ENCODE measurements at places on chromosomes 7 and 10. TPM values are rescaled to one million over a fixed set of nuclear protein-coding genes. Genes with fewer than 3 reads are reported as not detected.

SP4 gene
- polyA plus RNA-seq = 17.0 TPM

- DNase-seq = no peak
These were observed 138.1 kb downstream of the ARHGAP22 start for GRCh38 chr10:48466611-48467240.

DNA sequence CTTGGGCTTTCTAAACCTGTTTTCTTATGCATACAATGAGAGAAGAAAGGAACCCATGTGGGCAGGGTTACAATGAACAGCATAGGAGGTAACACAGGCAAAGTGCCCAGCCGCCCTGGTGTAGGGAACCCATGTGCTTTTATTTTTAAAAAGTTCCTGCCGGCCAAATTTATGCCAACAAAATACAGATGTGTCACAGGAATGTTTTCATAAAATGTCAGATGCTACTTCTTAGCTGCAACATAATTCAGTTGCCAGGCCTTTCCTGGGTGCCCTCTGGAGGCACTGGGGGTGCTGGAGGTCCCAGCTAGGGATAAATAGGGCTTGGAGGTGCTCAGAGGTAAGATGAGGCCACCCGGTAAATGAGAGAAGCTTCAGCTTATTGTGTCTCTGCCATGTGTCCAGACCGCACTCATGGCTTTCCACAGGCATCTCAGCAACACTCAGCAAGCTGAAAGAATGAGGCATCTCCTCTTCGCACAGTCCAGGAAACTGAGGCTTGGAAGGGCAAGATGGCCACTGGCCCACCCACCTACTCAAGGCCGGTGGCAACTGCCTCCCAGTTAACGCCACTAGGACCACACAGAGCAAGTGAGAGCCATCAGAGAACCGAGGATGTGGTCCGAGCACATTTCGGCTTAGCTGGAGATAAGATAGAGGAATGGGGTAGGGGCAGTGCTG lies 58.3 kb downstream of the CPXM2 start:
- no peak for DNase-seq

DNA sequence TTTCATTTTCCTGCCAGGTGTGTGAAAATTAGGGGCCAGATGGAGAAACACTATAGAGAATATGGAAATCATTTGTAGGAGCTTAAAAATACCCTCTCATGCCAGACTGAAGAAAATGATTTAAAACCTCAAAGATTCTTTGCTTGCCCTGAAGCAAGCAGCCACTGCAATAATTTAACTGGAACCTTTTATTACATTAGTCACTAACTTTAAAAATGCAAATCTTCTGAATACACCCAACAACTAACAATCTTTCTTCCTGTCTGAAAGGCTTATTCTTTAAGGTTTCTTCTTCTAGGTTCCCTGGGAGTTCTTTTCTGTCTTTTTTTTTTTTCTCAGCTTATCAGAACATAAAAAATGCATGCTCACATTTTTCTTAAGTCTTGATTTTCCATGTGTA lies 238.5 kb upstream of the KMT2E start:
- no peak for DNase-seq

DNA sequence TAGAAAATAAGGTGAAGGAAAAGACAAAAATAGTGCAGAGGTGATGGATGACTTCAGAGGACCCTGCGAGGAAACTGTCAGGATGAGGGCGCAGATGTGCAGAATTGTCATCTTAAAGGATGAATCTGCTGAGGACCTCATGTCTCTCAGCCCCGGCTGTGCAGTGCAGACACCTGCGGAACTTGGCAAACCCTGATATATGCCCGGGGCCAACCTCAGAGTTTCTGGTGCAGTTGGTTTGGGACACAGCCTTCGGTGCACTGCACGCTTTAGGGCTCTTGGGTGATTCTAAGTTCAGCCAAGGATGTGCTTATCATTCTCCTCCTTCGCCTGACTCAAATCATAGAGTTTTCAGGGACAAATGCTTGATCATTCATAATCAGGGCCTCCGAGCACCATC lies 310.1 kb downstream of the TCERG1L start:
- no peak for DNase-seq

Measured in left kidney (tissue), 8 donors.